ENCODE measurements at places on chromosomes 3 and 15.

GRCh38 chr15:64070965-64071851, 22.4 kb downstream of the CIAO2A start:
- H3K4me3 ChIP-seq = no peak overlapping the region
- no peak for DNase-seq
- H3K27ac ChIP-seq = peak overlapping the region; percentile 71

DNA sequence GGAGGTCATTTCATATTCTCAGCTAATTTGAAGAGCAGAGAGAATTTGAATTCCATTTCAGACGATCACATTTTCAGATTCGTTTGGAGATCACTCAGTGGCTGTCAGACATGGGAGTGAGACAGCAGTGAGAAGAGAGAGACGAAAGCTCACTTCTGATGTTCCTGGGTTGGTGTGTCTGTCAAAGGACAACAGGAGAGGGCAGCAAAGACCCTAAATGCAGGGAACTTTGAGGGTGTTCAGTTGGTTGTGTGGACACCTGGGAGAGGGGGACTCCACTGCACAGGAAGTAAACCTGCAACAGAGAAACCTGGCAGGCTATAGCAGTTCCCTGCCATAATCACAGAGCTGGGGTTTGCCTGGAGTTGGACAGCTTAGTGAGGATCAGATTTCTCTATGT, 675.1 kb downstream of the SQOR start:
- no peak overlapping the region for H3K27ac ChIP-seq
- H3K36me3 ChIP-seq = no peaks in the 10 kb centered on the region
- DNase-seq = peak; percentile 9
- H3K4me1 ChIP-seq = peaks cover 10% of the 10 kb centered on the region
- H3K4me3 ChIP-seq = no peak overlapping the region
- H3K27me3 ChIP-seq = no peaks in the 10 kb centered on the region

GRCh38 chr3:37580237-37580636, 281.4 kb upstream of the CTDSPL start:
- peaks cover 73% of the 10 kb centered on the region for H3K36me3 ChIP-seq
- DNase-seq = no peak
- H3K27me3 ChIP-seq = peaks cover 19% of the 10 kb centered on the region
- H3K27ac ChIP-seq = no peak overlapping the region
- peaks cover 21% of the 10 kb centered on the region for H3K4me1 ChIP-seq

GRCh38 chr3:11807686-11808085, 39.0 kb downstream of the TAMM41 start:
- peak overlapping the region; percentile 92 for H3K27ac ChIP-seq
- no peak overlapping the region for H3K4me3 ChIP-seq
- peaks cover 77% of the 10 kb centered on the region for H3K36me3 ChIP-seq

- H3K27ac ChIP-seq = no peak overlapping the region
- no peak for DNase-seq
- H3K36me3 ChIP-seq = peaks cover 60% of the 10 kb centered on the region
- H3K4me3 ChIP-seq = peak overlapping the region; percentile 94
Measured at GRCh38 chr3:48299746-48300712, 33.4 kb downstream of the SPINK8 start.

GRCh38 chr3:98967758-98968157, 66.3 kb upstream of the DCBLD2 start:
- H3K36me3 ChIP-seq = no peaks in the 10 kb centered on the region
- H3K27me3 ChIP-seq = no peaks in the 10 kb centered on the region
- H3K27ac ChIP-seq = no peak overlapping the region
- H3K4me1 ChIP-seq = peaks cover 13% of the 10 kb centered on the region

- no peak overlapping the region for H3K27ac ChIP-seq
- DNase-seq = no peak
- peaks cover 68% of the 10 kb centered on the region for H3K4me1 ChIP-seq
- no peaks in the 10 kb centered on the region for H3K27me3 ChIP-seq
- H3K36me3 ChIP-seq = peaks cover 23% of the 10 kb centered on the region
- no peak overlapping the region for H3K4me3 ChIP-seq
Measured at GRCh38 chr3:146154995-146155394, 6.0 kb downstream of the PLOD2 start.

- H3K27me3 ChIP-seq = no peaks in the 10 kb centered on the region
- no peak overlapping the region for H3K27ac ChIP-seq
- no peaks in the 10 kb centered on the region for H3K4me1 ChIP-seq
- H3K36me3 ChIP-seq = peaks cover 90% of the 10 kb centered on the region
Measured at GRCh38 chr3:36981006-36981405, 11.9 kb downstream of the EPM2AIP1 start.

- no peak overlapping the region for H3K4me3 ChIP-seq
- peaks cover 15% of the 10 kb centered on the region for H3K27me3 ChIP-seq
- peaks cover 13% of the 10 kb centered on the region for H3K4me1 ChIP-seq
- no peak for DNase-seq
- no peak overlapping the region for H3K27ac ChIP-seq
Measured at GRCh38 chr15:93384886-93385285, 295.9 kb upstream of the RGMA start.

GRCh38 chr3:71243229-71243628, 340.3 kb downstream of the FOXP1 start:
- peak overlapping the region; percentile 36 for H3K27ac ChIP-seq
- no peak for DNase-seq
- H3K36me3 ChIP-seq = peaks cover 14% of the 10 kb centered on the region
- peaks cover 90% of the 10 kb centered on the region for H3K4me1 ChIP-seq
- no peaks in the 10 kb centered on the region for H3K27me3 ChIP-seq
- peak overlapping the region; percentile 85 for H3K4me3 ChIP-seq

DNA sequence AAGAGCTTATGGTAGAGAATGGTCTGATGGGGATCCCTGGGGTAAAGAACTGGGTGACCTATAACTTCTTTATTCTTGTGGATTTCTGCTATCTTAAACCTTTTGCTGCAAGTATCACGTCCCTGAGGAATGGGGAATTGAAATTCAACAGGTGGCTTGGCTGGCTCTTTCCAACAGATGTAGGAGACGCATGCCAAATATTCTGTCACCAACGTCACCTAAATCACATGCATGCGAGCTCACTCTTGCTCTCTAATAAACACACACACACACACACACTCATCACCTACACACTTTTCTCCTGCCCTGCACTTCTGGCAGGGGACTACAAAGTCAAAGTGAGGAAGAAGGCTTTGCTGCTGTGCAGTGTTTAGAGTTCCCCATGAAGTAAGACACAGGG, 145.8 kb upstream of the NECTIN3 start:
- no peak for DNase-seq
- no peaks in the 10 kb centered on the region for H3K27me3 ChIP-seq

- no peak for DNase-seq
- no peak overlapping the region for H3K27ac ChIP-seq
- H3K4me3 ChIP-seq = no peak overlapping the region
Measured at GRCh38 chr3:72830452-72831223, 17.6 kb downstream of the SHQ1 start.

- H3K27ac ChIP-seq = peak overlapping the region; percentile 12
- DNase-seq = no peak
- no peaks in the 10 kb centered on the region for H3K27me3 ChIP-seq
- H3K4me1 ChIP-seq = peaks cover 6% of the 10 kb centered on the region
- peaks cover 85% of the 10 kb centered on the region for H3K36me3 ChIP-seq
Measured at GRCh38 chr15:92462424-92463125, 68.9 kb downstream of the ST8SIA2 start.

GRCh38 chr3:44058868-44059203, 182.8 kb upstream of the TOPAZ1 start:
- H3K27ac ChIP-seq = no peak overlapping the region
- DNase-seq = no peak
- no peak overlapping the region for H3K4me3 ChIP-seq
- no peaks in the 10 kb centered on the region for H3K36me3 ChIP-seq
- peaks cover 7% of the 10 kb centered on the region for H3K27me3 ChIP-seq

GRCh38 chr3:7292362-7292761, 431.4 kb downstream of the GRM7 start:
- H3K4me1 ChIP-seq = no peaks in the 10 kb centered on the region
- H3K27me3 ChIP-seq = no peaks in the 10 kb centered on the region
- H3K27ac ChIP-seq = no peak overlapping the region
- no peak overlapping the region for H3K4me3 ChIP-seq

DNA sequence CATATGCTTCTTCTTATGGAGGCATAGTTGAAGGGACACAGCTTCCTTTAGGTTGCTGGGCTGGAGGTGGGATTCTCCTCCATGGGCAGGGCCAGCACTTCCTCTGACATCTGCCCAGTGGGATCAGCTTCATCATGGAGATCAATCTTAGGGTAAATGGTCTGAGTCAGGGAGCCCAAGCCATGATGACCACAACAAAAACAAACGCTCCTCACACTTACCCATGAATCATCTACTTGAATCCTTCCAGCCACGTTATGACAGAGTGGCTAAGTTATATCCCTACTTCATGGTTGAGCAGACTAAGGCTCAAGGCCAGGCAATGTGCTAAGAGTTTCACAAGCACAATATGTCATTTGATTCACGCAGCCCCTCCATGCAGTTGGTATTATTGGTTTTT, 87.2 kb upstream of the NMNAT3 start:
- peaks cover 17% of the 10 kb centered on the region for H3K4me1 ChIP-seq
- peaks cover 4% of the 10 kb centered on the region for H3K27me3 ChIP-seq
- no peak overlapping the region for H3K27ac ChIP-seq
- no peak overlapping the region for H3K4me3 ChIP-seq
- DNase-seq = no peak

- no peak for DNase-seq
- no peak overlapping the region for H3K27ac ChIP-seq
- peaks cover 13% of the 10 kb centered on the region for H3K27me3 ChIP-seq
- H3K4me1 ChIP-seq = peaks cover 49% of the 10 kb centered on the region
- no peaks in the 10 kb centered on the region for H3K36me3 ChIP-seq
Measured at GRCh38 chr3:52792413-52792812, 2.2 kb upstream of the ITIH3 start.

DNA sequence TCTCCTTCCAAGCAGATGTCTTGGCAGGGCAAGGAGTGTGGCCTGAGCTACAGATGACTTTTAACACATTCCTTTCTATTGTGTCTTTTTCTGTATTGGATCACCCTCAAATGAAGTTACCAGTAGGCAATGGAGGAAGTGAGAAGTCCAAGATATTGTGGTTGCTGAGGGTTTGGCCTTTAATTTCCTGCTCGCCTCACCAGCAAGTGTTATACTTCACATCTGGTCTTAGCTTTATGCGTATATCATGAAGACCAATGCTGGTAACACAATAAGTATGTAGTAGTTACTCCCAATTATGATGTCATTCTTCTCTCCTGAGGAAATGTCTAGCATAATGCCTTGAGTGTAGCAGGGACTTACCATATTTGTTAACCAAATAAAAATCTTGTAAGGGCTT, 179.9 kb downstream of the ZIC1 start:
- H3K4me3 ChIP-seq = no peak overlapping the region
- no peak for DNase-seq
- H3K4me1 ChIP-seq = no peaks in the 10 kb centered on the region
- peaks cover 5% of the 10 kb centered on the region for H3K27me3 ChIP-seq
- H3K27ac ChIP-seq = no peak overlapping the region

DNA sequence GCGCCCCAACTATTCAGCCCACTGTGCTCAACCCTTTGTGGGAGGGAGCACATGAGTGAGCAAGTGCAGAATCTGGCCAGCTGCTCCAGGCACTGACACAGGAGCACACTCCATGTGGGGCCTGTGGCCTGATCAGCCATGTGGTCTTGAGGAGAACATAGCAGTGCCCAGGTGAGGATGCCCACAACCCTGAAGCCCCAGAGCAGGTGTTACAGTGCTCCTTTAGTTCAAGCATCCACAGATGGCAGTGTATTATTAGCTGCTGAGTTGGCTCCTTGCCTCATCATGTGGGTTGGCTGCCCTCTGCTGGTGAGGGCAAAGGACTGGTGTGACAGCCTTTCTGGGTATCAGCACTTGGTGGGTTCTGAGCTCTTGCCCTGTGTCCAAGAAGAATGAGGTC, 1588.2 kb downstream of the SI start:
- no peak overlapping the region for H3K27ac ChIP-seq
- no peak overlapping the region for H3K4me3 ChIP-seq
- no peaks in the 10 kb centered on the region for H3K36me3 ChIP-seq
- peak; percentile 51 for DNase-seq

DNA sequence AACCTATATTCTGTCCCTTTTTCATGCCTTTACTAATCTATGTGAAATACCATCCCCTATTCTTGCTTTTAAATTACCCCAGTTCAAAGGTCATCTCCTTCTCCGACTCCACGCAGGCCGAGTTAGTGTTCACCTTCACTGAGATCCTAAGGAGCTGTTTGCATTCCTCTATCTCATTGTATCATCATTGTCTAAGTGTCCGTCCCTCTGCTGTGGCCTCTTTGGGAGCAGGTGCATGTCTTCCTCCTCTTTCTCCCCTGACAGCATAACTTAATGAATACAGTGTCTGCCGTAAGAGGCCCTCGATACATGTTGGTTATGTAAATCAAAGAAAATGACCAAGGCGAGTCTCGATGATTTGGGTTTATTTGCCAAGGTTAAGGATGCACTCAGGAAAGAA, 4.9 kb upstream of the PPP1R2 start:
- H3K27ac ChIP-seq = no peak overlapping the region
- H3K36me3 ChIP-seq = no peaks in the 10 kb centered on the region
- H3K4me3 ChIP-seq = no peak overlapping the region

GRCh38 chr3:16177962-16178627, 3.6 kb downstream of the GALNT15 start:
- H3K4me1 ChIP-seq = peaks cover 49% of the 10 kb centered on the region
- H3K27me3 ChIP-seq = peaks cover 6% of the 10 kb centered on the region
- H3K36me3 ChIP-seq = no peaks in the 10 kb centered on the region
- H3K27ac ChIP-seq = no peak overlapping the region
- no peak overlapping the region for H3K4me3 ChIP-seq

- no peak overlapping the region for H3K27ac ChIP-seq
- no peaks in the 10 kb centered on the region for H3K36me3 ChIP-seq
- DNase-seq = no peak
- H3K27me3 ChIP-seq = peaks cover 20% of the 10 kb centered on the region
- peak overlapping the region; percentile 57 for H3K4me3 ChIP-seq
- H3K4me1 ChIP-seq = peaks cover 55% of the 10 kb centered on the region
Measured at GRCh38 chr3:173399044-173399443, 1.5 kb downstream of the NLGN1 start.

GRCh38 chr3:109385442-109386318, 48.3 kb upstream of the DPPA4 start:
- no peak overlapping the region for H3K4me3 ChIP-seq
- H3K27ac ChIP-seq = no peak overlapping the region
- peaks cover 26% of the 10 kb centered on the region for H3K4me1 ChIP-seq
- no peaks in the 10 kb centered on the region for H3K36me3 ChIP-seq
- DNase-seq = no peak

- H3K27me3 ChIP-seq = peaks cover 3% of the 10 kb centered on the region
- H3K4me3 ChIP-seq = no peak overlapping the region
- H3K36me3 ChIP-seq = no peaks in the 10 kb centered on the region
- peak overlapping the region; percentile 90 for H3K27ac ChIP-seq
Measured at GRCh38 chr15:77568014-77568972, 64.4 kb downstream of the LINGO1 start.

DNA sequence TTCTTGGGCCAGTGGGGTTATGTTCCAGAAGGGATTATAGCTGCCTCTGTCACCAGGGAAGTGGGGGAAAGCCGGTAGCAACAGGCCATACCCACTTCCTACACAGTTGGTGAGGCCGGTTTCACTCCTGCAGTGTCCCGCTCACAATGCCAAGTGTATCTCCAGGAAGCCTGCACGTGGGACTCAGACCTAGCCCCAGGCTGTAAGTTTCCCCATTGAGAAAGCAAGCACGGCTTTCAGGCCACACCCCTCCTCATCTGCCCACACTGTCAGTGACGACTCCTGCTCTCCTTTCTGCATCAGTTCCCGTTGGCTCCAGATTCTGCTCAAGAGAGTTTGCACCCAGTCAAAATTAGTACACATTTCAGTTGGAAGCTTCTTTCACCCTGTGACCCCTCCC, 51.6 kb upstream of the CPOX start:
- H3K4me3 ChIP-seq = no peak overlapping the region
- no peak overlapping the region for H3K27ac ChIP-seq
- H3K27me3 ChIP-seq = peaks cover 6% of the 10 kb centered on the region

- peaks cover 5% of the 10 kb centered on the region for H3K4me1 ChIP-seq
- DNase-seq = no peak
- peaks cover 6% of the 10 kb centered on the region for H3K36me3 ChIP-seq
- no peak overlapping the region for H3K4me3 ChIP-seq
Measured at GRCh38 chr3:123667784-123668183, 82.9 kb upstream of the HACD2 start.
